Effector CD4-positive, alpha-beta T cell (primary cell): ENCODE measurements at places on chromosomes 6 and 20.

DNA sequence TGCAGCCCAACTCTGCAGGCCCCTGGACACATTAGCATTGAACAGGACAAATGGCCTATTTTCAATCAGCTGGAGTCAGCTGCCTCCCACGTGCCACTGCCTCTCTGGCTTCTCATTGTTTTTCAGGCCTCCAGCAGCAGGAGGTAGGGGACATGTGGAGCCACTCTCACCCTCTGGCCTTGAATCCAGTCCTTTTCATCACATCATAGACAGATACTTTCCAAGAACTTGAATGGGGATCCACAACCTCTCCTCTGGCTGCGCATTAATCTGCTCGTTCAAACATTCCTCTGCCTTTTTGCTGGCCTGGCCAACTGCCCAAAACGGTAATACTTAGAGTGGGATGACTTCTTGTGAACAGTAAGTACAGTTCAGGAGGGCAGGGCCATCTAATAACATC is 592.3 kb downstream of the PKHD1 start:
- no peak for DNase-seq

DNA sequence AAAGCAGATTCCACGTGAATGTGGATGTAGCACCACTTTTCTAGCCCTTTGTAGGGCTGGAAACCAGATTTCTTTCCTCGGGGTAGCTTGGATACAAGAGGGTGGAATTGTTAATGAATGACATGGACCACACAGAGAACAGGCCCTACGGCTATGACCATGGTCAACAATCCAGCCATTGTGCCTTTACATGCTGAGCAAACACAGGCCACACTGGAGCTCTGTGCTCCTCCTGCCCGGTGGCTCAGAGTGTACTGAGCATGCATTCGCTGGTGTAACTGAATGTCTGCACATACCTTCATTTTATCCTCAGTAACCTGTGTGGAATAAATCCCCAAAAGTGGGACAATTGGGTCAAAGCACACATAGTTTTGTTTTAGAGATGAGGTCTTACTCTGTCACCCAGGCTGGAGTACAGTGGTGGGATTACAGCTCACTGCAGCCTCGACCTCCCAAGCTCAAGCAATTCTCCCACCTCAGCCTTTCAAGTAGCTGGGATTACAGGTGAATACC is 32.8 kb downstream of the LRP11 start:
- DNase-seq = no peak

DNA sequence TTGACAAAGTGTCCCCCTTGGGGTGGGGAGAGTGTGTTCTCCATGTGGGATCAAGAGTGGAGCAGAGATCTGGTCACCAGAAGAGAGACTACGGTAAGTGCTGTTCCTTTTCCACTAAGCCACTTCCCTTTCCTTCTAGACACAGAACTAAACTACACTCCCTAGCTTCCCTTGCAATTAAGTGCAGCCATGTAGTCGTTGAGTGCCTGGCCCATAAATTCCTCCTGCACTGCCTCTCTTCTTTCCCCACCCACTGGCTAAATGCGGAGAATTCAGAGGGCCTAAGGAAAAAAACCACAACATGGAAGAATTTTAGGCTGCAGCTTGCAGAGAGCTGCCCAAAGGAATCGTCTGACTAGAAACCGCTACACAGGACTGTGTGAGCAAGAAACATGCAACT is 1.5 kb downstream of the WDR27 start:
- no peak for DNase-seq

DNA sequence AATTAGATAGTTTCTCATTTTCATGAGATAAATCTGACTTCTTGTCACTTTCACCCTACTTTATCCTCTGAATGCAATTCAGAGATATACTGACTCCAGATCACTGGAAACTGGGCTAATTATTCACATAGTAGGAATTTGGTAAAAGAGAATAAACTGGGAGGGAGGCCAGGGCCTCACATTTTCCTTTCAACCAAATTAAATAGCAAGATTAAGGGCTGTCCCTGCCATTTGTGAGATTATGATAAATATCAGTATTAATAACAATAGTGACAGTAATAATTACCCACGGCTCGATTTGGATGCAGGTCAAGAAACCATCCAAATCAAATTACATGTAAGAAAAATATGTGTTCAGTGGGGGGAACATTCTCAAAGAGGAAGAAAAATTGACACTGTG is 140.5 kb downstream of the CD83 start:
- no peak for DNase-seq

DNA sequence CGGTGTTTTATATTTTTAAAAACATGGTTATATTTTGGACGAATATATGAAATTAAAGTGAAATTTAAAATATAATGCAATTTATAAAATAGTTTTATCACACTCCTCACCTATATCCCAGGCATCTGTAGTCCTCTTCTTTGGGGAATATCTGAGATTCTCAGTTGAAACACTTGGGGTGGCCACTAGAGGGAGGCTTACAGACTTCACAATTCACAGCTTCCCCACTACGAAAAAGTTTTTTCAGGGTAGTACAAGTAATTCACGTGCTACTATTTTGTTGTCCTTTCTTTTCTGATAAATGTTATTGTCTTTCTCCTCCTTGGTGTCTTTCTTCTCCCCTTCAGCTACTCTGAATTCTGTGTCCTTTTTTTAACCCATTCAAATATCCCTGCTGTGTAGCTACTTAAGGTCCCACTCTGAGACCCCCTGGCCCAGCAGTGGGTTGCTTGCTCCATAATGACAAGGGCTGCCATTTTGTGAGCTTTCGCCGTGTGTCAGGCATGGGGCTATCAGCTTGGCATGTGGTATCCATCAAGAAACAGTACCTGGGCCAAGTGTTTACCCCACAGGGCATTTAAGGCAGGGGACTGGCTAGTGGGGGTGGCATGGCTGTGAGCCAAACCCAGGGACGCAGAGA is 43.6 kb upstream of the PHACTR3 start:
- no peak for DNase-seq
